Suprapubic skin (tissue), 4 donors: ENCODE measurements at places on chromosomes 2 and 18.
A peak's percentile ranks its signal among the peaks of the same experiment; 100 is the strongest.

DNA sequence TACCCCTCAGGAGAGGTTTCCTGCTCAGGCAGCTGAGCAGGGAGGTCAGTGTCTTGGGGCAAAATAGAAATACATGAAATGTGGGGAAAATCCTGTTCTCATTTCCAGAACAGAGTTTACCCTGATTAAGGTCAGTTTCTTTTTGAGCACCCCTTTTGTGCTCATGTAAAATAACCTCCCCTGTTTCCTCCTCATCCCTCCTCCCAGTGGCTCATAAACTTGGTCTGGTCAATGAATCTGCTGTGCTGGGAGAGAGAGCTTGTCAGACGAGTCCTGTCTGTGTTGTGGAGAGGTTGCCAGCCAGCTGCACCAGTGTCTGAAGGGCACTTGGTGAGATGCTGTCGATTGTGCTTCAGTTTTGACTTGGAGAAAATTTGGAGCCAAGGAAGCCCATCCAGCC is 48.6 kb downstream of the NTSR2 start:
- no peak for DNase-seq

DNA sequence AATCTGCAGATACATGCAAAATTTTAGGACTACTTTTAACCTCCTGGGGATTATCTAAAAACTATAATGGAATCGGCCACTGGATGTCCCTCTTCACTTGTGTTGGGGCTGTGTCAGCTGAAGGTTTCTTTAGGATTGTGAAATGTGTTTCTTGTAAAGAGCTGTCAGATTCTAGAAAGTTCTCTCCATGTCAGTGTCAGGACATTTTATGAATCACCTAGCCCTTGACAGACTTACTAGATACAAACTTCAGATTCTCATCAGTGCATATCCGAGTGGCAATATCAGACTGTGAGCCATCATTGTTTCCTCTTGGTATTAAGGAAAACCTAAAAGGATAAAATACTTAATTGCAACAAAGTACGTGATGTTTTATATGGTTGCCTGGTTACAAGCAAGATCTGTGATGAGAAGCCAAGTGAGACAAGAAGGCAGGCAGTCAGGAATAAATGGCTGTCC is 107.3 kb downstream of the CPS1 start:
- no peak for DNase-seq

DNA sequence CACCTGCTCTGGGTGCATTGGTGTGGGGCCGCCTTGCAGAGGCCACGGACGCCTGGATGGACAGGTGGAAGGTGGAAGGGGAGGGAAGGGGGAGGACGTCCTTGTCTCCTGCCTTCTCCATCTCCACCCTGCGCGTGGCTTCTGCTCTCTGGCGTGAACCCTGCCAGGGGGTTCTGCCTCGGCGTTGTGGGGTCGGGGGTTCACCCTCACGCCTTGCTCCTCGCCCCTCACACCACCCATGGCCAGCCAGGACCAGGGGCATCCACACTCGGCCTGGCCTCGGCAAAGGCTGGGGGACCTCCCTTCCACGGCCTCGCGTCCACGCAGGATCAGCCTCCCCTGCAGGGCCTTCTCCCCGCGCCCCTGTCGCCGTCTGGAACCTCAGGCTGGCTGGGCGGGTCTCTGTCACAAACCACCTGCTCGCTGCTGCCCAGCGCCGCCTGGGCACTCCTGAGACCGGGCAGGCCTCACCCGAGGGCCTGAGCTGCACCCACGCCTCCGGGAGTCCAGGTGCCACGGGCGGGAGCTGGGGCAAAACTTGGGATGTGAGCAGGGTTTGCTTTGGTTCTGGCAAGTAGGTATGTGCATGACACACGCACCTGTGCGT is 655.9 kb downstream of the GALR1 start:
- DNase-seq = no peak

DNA sequence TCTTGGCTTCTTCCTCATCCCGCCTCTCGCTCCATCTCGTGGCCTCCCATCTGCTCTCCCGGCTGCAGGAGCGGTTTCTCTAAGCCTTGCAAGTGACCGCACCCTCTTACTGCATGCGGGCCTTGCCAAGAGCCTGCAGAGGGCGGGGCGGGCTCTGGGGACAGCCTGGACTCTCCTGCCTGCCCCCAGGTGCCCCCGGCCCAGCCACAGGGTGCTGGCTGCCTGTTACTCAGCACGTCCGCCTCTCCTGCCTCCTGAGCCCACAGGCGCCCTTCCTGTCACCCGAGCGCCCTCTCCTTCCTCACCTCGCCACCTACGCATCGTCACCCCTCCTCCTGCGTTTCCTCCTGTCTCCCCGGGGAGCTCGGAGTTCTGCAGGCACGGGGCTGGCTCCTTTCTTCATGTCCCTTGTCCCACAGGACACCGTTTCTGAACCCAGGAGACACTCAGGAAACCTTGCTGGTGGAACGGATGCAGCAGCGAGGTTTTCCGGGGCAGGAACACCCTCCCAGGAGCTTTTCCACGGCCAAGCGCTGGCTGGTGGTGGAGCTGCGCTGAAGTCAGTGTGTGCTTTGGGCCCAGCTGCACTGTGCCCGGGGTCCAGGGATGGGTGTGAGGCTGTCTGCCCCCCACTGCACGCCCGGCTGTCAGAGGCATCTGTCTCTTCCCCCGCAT is 28.5 kb downstream of the HPCAL1 start:
- peak; percentile 70 for DNase-seq
